ENCODE measurements at places on chromosomes 6 and 20. TPM values are rescaled to one million over a fixed set of nuclear protein-coding genes. Genes with fewer than 3 reads are reported as not detected.

DNA sequence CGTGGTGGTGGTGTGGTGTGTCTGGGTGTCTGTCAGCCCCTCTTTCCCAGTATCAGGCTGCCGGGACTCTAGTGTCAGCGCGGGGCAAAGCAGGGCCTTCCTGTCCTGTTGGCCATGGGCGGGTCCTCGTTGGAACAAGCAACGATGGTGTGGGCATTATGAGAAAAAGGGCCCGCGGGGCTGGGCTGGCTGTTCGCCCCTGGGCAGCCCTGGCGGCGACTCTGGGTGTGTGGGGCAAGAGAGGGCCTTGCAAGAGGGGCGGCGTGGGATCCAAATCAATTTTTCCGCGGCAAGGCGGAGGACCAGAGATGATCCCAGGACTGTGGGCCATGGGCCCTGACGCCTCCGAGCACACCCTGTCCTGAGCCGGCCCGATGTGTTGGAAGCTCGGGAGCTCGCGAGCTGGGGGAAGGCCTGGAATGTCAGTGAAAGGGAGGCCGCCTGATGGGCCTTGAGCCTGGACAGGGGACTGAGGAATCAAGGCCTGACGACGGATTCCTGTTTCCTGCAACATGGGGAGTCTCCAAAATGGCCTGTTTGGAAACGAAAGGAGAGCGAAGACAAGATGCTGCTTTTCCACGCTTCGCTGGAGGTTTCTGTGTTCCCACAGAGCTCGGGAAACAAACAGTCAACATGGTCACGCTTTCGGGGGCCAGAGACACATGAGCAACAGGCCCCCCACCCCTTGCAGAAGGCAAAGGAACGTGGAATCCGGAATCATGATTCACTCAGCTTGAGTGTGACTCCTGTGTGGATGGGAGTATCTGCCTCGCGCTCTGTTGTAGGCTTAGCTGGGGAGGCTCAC, 364.7 kb upstream of the DEFB115 start:
- H3K36me3 ChIP-seq = no peaks in the 10 kb centered on the region
- H3K4me1 ChIP-seq = no peaks in the 10 kb centered on the region
- H3K27ac ChIP-seq = no peak overlapping the region
- DNase-seq = no peak
- no peaks in the 10 kb centered on the region for H3K27me3 ChIP-seq
- no peak overlapping the region for H3K4me3 ChIP-seq

DNA sequence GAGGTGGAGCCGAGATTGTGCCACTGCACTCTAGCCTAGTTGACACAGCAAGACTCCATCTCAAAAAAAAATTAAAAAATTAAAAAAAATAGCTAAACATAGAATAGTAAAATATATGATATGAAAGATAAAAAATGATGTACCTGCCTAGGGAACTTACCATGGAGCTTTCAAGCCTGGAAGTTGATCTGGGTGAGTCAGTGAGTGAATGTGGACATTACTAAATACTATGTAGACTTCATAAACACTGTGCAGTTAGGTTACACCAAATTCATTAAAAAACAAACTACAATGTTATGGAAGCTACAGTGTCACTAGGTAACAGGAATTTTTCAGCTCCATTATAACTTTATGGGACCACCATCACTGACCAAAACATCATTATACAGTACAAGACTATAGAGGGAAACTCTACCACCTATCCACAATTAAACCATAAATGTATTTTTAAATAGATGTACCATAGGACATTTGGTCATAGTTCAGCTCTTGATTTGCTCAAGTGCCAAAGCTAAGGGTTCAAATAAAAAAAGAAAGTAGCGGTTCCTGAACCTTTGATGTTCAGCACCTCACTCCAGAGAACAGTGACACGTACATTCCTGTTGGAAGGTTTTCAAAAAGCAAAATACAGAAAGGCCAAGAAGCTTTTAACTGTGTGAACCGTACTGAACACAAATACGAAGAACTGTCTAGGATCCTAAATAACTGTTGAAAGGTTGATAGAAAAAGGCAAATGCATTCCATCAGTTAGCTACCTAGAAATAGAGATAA, 52.4 kb upstream of the SPDEF start:
- no peak overlapping the region for H3K4me3 ChIP-seq
- DNase-seq = no peak
- H3K27me3 ChIP-seq = no peaks in the 10 kb centered on the region
- no peaks in the 10 kb centered on the region for H3K36me3 ChIP-seq
- peaks cover 3% of the 10 kb centered on the region for H3K4me1 ChIP-seq

DNA sequence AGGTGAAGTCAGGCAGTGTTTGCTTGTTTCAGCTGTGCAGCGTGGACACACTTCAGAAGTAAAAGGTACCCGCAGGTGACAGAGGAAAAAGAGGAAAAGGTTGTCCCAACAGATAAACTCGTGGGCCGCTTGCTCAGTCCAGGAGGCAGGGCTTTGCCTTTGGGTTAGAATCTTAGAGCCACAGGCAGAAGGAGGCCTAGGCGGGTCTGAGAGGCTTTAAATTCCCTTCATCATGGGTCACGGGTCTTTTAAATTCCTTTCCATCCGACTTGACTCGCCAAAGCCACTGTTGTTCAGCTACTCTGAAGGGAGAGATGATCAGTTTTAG, 48.2 kb downstream of the AGPAT4 start:
- no peak overlapping the region for H3K27ac ChIP-seq
- H3K36me3 ChIP-seq = no peaks in the 10 kb centered on the region
- no peak overlapping the region for H3K4me3 ChIP-seq

- no peaks in the 10 kb centered on the region for H3K4me1 ChIP-seq
- H3K36me3 ChIP-seq = no peaks in the 10 kb centered on the region
Observed at GRCh38 chr6:33967966-33968724, 164.3 kb upstream of the MLN start.

GRCh38 chr6:87683890-87684289, 18.1 kb downstream of the AKIRIN2 start:
- H3K27me3 ChIP-seq = no peaks in the 10 kb centered on the region
- peaks cover 9% of the 10 kb centered on the region for H3K4me1 ChIP-seq
- H3K27ac ChIP-seq = no peak overlapping the region
- H3K36me3 ChIP-seq = no peaks in the 10 kb centered on the region
- no peak for DNase-seq

VTA1 gene
- total RNA-seq = 26.7 TPM

- no peak for DNase-seq
- no peaks in the 10 kb centered on the region for H3K27me3 ChIP-seq
- H3K27ac ChIP-seq = no peak overlapping the region
- no peak overlapping the region for H3K4me3 ChIP-seq
Observed at GRCh38 chr6:24323632-24324337, 34.1 kb downstream of the DCDC2 start.

- no peaks in the 10 kb centered on the region for H3K36me3 ChIP-seq
- H3K27me3 ChIP-seq = no peaks in the 10 kb centered on the region
- peaks cover 4% of the 10 kb centered on the region for H3K4me1 ChIP-seq
- H3K27ac ChIP-seq = no peak overlapping the region
Observed at GRCh38 chr20:18790787-18791186, 22.8 kb upstream of the SCP2D1 start.

- no peak overlapping the region for H3K4me3 ChIP-seq
- H3K36me3 ChIP-seq = no peaks in the 10 kb centered on the region
- H3K4me1 ChIP-seq = no peaks in the 10 kb centered on the region
- no peaks in the 10 kb centered on the region for H3K27me3 ChIP-seq
- H3K27ac ChIP-seq = no peak overlapping the region
Observed at GRCh38 chr6:36963451-36964290, 9.1 kb downstream of the PI16 start.

Data from aorta (tissue), 5 donors.